ENCODE measurements at places on chromosomes 2 and 18. TPM values are rescaled to one million over a fixed set of nuclear protein-coding genes. Genes with fewer than 3 reads are reported as not detected.

- no peak for DNase-seq
These were observed 132.9 kb upstream of the CCDC68 start for GRCh38 chr18:55092166-55092565.

GRCh38 chr2:75342504-75343175 lies 143.3 kb upstream of the TACR1 start:
- no peak for DNase-seq

DNA sequence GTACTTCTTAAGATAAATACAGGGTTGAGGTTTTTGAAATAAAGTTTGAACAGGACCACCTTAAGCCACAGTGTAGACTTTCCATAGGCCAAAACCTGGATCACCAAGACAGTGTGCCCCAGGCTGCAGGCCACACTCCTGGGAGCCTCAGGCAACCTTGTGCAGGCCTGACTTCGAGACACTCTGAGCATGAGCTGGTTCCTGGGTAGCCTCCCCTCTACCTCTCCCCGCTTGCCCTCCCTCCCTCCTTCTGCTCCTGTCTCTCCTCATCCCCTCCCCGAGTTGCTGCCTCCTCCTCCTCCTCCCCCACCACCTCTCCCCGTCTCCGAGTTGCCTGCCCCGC lies 10.6 kb upstream of the PROC start:
- DNase-seq, result no peak

GREB1 gene
- 2.9 TPM for total RNA-seq

SLC5A7 gene
- 0.48 TPM for total RNA-seq

DNA sequence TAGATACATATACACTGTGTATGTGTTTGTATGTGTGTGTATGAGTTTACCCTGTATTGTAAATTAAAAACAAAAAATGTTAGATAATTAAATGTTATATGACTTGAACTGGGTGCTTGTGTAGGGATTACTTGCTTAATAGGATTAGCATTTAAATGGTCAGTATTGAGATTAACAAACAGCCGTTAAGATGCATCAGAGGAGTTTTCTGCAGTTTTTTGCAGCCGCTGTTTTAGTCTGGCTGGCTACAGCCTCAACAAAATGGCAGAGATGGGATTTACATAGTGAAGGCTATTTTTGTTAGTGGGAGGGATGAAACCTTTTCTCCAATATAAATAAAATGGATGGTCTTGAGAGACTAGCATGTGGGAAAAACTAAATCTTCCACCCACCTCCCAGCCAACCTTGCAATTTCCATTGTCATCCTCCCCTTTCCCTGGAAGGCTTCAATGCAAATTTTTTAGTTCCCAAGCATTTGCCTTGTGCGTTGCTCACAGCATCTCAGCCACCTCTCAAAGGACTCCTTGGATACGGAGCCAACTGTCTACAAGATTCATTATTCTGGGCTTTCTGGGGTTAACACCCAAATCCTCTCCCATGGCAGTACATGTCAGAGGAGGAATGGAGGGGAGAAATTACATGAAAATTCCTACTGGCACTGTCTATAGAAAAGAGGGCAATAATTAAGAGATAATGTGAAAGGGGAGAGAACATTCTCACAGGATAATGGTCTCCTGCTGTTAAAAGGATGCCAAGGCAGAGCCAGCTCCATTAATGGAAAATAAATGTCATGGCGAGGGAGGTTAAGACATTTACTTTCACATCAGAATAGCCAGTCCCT lies 351.9 kb downstream of the CDH2 start:
- no peak for DNase-seq

GPR45 gene
- not detected for total RNA-seq

DNA sequence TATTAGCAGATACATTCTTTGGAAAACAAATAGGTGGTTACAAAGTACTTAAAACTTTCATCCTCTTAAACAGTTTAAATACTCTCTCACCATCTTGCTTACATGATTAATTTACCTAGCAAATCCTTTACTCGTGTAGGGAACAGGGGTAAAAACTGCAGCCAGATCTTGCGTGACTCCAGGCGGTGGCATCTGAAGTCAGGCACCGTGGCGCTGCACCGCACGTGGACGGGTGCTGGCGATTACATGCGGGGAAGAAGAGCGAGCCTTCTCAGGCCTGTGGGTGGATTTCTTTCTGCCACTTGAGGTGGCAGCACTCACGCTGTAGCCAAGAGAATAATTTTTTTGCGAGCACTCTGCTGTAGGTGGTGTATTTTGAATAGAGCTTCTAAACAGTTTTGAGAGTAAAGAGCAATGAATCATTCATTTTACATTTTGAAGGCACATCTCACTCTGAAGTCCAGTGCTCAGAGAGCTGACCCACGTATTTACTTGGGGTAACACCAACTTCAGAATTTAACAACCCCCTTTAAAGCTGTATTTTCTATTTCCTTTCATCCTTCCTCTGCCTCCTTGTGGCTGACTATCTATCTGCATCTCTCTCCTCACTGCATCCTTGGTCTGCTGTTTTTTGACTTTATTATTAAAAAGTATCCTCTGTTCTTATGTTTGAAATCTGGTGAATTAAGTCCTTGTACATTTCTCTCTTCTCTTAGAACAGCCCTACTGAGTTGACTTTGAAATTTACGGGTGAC lies 68.9 kb downstream of the EPAS1 start:
- DNase-seq, result no peak

DSG1 gene
- total RNA-seq, result not detected

GALNT13 gene
- 1.4 TPM for total RNA-seq
